Bronchial epithelial cell (primary cell): ENCODE measurements at places on chromosomes 3 and 15.
A peak's percentile ranks its signal among the peaks of the same experiment; 100 is the strongest.

GRCh38 chr15:84608707-84609284 is 8.0 kb downstream of the ZSCAN2 start:
- DNase-seq: no peak

DNA sequence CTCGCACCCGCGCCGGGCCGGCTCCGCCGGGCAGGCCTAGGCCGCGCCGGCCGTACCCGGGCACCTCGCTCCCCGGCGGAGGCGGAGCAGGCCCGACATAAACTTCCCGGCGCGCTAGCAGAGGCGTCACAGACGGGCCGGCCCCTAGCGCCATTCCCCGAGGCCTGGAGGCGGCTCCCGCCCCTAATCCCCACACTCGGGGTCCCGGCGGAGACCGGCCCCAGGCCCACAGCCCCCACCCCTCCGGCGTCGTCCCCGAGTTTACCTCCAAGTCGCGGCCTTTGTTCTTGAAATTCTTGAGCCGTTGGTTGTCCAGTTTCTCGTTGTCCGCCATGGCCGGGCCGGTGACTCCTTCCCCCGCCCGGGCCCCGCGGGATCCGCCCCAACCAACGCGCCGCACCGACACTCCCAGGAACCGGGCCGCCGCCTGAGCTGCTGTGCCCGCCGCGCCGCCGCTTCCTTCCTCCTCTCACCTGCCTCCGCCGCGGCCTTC is 376 bp downstream of the KPNA4 start:
- DNase-seq: peak; percentile 29

DNA sequence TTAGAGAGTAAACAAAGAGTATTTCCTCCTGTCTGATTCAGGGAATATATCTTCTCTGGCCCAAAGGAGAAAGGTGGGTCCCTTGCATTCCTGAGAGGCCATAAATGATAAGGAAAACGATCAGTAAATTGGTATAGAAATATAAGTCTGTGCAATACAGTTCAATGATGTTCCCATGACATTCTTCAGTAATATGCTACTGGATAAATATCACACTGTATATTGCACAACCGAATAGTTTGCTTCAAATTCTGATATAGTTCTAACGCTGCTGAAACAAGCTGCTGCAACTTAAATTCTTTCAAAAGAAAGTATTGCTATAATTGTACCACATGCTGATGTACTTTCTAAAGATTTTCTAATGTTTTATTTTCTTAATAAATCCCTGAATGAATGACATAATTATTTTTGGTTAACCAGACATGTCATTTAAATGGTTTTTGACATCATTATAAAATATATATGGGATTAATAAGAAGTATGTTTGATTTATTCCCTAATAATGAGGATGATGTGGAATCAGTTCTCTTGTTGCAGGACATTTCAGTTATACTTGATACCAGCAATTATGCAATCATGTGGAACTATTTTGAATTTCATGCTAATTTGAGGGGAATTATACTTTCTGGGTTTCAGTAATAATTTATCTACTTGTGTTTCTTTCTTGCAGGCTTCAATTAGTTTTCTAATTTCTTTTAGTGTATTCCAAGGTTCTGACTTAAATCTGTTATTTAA is 44.9 kb downstream of the FGF7 start:
- DNase-seq: no peak

DNA sequence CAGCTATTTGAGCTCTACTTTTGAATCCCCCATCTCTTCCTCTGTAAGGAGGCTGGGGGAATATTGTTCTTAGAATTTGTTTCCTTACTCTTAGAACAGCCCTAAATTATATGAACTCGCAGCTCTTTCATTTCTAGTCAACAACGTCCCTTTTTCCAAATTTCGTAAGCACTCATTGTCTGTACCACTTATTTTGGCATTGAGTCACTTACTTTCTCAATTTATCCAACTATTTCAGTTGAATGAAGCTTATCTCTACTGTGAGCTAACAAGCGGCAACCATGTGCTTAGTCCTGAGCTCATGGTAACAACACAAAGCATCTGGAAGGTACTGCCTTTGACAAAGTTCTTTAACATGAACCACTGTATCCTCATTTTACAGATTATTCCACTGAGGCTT is 191.1 kb downstream of the GREM1 start:
- no peak for DNase-seq

GRCh38 chr3:172142051-172142863 is 102.9 kb downstream of the FNDC3B start:
- peak; percentile 88 for DNase-seq

DNA sequence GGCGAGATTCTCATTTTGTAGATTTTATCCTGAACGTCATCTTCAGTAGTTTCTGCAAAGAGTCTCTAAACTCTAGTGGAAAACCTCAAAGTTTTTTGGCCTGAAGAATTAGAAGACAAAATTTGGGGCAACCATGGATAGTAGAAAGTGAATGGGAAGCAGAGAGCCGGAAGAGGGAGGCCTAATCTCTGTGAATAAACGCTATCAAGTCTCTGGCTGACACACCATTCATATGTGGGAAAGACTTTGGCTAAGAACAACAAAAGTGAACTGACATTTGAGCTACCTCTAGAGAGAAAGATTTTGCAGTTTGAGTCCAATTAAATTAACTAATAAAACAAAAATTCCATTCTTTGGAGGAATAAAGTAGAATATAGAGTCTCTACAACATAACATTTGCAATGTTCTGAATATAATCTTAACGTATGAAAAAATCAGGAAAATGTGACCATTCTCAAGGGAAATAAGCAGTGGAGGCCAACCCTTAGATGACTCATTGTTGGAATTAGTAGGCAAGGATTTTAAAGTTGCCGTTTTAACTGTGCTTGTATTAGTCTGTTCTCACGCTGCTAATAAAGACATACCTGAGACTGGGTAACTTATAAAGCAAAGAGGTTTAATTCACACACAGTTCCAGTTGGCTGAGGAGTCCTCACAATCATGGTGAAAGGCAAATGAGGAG is 184.6 kb downstream of the C3orf38 start:
- no peak for DNase-seq

DNA sequence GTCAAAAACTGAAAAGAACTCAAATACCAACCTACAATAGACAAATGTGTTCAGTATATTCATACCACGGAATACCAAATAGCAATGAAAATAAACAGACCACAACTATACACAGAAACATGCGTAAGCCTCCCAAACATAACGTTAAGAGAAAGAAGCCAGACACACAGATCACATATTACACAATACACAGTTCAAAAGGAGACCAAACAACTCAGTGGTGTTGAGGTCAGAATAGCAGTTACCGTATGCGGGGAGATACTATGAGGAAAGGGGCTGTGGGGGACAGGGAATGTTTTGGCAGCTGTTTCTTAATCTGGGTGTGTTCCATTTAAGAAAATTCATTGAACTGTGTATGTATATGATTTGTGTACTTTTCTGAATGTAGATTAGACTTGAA is 6.6 kb downstream of the OSBPL10 start:
- DNase-seq: no peak

DNA sequence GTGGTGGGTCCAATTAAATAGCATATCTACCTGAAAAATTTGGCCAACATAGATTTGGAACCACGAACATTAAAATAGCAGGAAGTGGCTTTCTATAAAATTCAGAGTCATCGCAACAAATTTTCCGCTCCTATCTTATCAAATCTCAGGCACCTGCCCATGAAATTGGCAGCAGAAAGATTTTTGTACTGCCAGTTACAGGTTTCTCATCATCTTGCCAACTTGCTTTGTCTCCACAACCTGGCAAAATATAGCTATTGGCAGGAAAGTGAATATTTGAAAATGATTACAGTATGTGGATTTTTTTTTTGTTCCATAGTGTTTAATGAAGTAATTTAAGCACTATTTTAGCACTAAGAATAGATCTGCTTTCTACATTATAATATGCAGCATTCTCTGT is 161.6 kb upstream of the LRRC3B start:
- DNase-seq: no peak

- DNase-seq: no peak
These were observed 160.9 kb downstream of the PLCL2 start for GRCh38 chr3:17045705-17046104.

- no peak for DNase-seq
These were observed 227.2 kb upstream of the GOLIM4 start for GRCh38 chr3:168322941-168323340.

DNA sequence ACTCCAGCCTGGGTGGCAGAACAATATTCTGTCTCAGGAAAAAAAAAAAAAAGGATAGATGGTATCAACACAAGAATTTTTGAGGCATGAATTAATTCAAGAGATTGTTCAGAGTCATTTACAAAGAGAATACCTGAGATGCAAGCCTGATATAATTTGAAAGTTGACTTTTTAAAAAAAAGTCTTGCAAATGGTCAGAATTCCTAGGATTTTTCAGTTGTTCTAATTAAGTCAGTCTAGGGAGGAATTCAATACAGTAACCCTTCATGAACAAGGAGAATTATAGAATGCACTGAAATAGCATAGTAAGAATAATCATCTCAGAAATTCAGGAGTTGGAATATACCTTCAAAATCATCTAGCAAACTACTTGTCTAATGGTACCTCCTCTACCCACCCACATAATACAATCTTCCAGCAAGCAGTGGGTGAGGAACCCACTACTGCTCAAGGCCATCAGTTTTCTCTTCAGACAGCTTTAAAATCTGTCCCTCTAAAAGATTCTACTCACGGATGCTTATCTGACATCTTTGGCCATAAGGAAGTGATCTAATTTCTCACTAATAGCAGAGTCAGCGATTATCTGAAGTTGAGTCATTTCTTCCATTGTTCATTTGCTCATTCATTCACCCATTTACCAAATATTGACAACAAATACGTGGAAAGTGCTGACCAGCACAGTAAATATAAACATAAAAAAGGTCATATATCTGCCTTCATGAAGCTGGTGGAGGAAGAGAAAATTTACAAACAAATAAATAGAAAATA is 159.6 kb downstream of the GREM1 start:
- DNase-seq: peak; percentile 62

- DNase-seq: no peak
These were observed 284.2 kb upstream of the ROPN1 start for GRCh38 chr3:124276133-124276532.

- DNase-seq: no peak
These were observed 524.7 kb downstream of the PYDC2 start for GRCh38 chr3:191985691-191986090.

DNA sequence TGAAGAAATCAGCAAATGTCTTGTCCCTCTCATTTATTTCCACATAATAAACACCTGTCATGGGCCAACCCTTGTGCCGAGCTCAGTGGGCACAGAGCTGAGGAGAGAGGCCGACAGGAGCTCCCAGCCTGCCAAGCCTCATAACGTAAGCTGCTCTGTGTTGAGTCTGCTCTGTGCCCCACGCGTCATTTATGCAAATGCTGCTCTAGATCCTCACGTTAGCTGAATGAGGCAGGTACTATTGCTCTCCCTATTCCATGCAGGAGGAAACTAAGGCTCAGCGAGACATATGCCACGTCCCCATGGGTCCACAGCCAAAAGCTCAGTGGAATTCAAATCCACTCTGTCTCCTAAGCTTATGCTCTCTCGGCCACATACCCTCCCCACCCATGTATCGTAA is 41.5 kb downstream of the EFCAB12 start:
- no peak for DNase-seq

DNA sequence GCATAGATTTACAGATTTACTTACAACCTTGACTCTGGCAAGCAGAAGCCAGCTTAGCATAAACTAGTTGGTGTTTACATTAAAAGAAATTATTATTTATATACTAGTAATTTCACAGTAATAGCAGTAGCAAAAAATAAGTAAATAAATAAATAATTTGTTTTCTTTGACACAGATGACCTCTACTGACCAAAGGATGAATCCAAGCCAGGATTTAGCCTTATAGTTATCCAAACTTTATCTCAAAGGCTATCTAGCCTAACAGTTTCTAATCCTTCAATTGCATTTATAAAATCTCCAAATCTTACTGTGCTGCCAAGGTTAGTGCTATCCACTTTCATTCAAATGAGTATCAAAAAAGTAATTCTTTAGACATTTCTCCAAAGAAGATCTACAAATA is 64.3 kb downstream of the FRMD5 start:
- no peak for DNase-seq

DNA sequence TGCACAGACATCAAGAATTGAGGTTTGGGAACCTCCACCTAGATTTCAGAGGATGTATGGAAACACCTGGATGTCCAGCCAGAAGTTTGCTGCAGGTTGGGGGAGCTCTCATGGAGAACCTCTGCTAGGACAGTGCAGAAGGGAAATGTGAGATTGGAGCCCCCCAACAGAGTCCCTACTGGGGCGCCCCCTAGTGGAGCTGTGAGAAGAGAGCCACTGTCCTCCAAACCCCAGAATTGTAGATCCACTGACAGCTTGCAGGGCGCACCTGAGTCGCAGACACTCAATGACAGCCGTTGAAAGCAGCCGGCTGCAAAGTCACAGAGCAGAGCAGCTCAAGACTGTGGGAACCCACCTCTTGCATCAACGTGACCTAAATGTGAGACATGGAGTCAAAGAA is 34.6 kb upstream of the EPHA6 start:
- DNase-seq: no peak

DNA sequence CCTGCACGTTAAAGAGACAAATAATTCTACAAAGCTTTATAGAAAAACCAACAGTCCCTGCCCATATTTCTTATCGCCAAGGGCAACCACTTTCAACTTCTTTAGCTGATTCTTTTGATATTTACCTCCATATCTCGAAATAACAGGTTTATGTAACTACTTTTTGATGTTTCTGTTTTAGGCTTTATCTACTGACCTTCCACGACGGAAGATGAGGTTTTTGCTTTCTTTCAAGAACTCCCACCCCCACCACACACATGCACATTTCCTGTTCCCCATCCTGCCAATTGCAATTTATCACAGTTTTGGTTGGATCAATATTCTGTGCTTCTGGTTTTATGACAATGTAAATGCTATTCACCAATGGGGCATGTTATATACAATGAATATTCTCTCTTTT is 330.4 kb upstream of the ICE2 start:
- DNase-seq: no peak

DNA sequence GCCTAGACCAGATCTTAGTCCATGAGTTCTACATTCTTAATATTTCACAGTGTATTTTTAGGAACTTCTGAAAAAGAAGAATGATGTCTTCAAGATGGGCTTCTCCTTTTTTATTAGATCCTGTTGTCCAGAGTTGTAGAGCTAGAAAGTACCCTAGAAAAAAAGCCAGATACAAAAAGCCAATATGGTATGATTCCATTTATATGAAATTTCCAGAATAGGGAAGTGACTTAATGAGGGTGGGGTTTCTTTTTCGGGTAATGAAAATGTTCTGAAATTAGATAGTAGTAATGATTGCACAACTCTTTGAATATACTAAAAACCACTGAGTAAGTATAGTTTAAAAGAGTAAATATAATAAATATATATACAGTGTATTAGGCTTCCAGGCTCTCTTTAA is 116.9 kb downstream of the NFKBIZ start:
- peak; percentile 42 for DNase-seq

- DNase-seq: peak; percentile 94
These were observed 722.0 kb upstream of the CFAP20DC start for GRCh38 chr3:59771768-59772181.

DNA sequence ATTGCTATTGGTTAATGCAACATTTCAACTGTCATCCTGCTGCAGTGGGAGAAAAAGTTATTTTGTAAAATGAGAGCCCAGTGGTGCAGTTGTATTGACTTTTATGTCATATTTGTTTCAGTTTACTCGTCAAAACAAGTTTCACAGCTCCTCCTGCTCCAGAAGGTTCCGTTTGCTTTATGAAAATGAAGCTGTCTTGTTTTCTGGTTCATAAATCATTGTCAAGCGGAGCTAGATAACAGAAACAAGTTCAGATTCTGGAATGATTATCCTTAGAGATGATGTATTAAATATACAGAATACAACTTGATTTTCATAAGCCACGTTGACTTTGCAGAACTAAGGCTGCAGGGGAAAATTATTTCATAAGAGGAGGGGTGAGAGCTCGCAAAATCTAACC is 970.5 kb upstream of the NR2F2 start:
- DNase-seq: no peak
